Stimulated activated CD4-positive, alpha-beta T cell treated with anti-CD3 and anti-CD28 coated beads, Interleukin-4, amount 100 ng/mL, for 1 hour (primary cell): ENCODE measurements at places on chromosomes 5 and 9.

DNA sequence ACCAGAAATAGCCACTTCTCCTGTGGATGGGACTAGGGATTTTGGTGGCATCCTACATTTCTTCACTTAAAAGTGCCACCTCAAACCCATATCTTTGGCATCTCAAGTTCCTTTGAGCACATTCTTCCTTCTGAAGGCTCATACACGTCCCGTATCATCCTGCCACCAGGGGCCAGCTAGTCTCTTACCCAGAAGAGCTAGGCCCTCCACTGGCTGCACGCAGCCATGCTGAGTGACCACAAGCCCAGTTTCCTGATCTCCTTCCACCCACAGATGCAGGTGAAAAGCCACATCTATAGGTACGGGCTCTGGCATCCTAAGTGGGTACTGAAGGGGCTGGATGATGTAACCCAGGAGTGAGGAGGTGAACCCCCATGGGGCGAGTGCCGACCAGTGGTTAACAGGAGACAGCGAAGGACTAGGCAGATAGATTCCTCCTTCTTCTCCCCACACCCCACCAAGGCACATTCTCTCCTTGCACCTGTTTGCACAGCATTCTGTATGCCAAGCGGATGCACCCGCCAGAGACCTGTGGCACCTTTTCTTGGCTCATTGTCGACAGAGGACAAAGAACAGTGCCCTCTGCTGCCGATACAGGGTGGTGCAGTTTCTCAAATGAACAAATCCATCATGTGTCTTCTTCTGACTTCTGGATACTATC, 14.4 kb upstream of the SCGB3A1 start:
- peak; percentile 63 for DNase-seq

DNA sequence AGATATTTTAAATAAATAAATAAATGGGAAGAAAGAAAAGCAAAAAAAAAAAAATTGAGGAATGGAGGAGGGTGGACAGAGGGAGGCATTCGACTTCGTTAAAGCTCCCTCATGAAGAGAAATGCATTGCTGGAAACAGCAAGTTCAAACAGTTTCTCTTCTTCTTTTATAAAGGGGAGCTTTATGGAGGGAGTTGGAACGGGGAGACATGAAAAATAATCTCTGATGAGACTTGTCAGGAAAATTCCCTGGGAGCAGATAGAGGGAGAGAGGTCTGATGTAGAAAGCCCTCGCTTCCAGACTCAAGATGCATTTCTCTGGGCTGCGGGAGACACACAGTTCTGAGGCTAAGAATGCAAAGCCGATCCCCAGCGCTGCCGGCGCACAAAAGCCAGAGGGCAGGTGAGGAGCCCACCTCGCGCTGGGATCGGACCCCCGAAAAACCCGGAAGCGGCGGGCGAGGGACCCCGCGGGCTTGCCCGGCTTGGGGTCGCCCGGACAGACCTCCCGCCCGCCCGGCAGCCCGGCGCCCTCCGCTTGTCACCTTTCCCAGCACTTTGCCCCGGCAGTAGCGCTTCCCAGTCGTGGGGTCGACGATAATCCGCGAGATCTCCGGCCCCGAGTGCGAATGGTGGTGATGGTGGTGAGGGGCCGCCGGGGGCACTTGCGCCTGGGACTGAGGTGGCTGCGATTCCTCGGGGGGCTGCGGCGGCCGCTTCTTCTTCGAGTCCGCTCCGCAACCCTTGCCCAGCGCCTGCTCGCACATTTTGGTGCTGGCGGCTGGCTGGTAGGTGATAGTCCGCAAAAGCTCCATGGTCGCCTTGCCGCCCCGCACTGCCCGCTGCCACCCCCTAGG, 512 bp downstream of the PLK2 start:
- no peak for DNase-seq

DNA sequence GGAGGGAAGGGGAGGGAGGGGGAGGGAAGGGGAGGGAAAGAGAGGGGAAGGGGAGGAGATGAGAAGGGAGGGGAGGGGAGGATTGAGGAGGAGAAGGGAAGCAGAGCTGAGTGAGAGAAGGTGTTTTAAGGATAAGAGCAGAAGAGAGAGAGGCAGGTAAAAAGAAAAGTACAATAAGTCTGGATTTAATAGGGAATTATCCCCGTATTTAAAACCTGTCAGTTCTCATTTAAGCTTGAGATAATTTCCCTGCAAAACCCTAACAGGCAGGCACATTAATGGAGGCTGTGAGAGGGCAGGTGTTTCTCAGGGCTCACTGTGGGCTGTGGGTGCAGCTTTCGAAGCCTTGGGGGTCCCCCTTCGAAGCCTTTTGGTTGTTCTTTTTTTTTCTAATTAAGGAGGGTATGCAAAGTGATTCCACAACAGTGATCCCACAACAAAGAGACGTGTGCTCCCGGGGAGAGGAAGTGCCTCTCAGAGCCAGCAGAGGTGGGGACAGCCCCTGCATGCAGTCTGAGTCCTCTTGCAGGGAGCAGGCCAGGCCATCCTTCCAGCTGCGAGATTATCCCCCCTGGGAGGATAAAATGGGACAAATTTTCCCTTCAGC, 317.9 kb upstream of the IRX1 start:
- DNase-seq, result no peak

GRCh38 chr5:161078793-161079192, 226.8 kb upstream of the ATP10B start:
- DNase-seq, result no peak

GRCh38 chr9:79107911-79108676, 463.7 kb upstream of the TLE4 start:
- no peak for DNase-seq

GRCh38 chr5:148790545-148791333, 35.7 kb upstream of the ADRB2 start:
- no peak for DNase-seq

DNA sequence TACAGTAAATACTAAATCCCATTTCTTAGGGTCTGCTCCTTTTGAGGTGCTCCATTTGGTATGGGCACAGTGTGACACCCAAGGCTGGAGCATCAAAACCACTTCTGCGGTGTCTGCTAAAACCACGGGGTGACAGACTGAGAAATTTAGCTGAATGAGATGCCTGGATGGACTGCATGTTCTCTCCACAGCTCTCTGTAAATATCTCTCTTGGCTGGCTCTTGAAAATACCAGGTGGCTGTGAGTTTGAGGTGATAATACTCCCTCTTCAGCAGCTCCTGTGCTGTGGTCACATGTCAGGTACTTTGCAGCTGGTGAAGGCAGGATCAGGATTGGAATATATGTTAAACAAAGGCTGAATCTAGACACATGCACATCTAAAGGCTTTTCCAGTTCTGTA, 93.7 kb upstream of the SIMC1 start:
- DNase-seq, result no peak

GRCh38 chr9:28135549-28135948, 562.3 kb upstream of the C9orf72 start:
- no peak for DNase-seq

DNA sequence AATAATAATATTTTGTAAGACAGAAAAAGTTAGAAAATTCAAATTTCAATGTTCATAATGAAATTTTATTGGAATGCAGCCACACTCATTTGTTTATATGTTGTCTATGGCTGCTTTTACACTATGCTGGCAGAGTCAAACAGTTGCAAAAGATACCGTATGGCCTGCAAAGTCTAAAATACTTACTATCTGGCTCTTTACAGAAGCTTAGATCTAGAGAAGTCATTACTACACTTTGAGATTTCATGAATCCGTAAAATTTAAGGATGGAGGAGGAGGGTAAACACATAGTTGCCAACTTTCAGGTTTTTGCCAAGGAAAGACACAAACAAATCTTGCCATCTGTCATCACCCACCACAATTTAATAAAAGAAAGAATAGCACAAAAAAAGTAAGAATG, 25.1 kb upstream of the PCSK1 start:
- DNase-seq, result no peak

DNA sequence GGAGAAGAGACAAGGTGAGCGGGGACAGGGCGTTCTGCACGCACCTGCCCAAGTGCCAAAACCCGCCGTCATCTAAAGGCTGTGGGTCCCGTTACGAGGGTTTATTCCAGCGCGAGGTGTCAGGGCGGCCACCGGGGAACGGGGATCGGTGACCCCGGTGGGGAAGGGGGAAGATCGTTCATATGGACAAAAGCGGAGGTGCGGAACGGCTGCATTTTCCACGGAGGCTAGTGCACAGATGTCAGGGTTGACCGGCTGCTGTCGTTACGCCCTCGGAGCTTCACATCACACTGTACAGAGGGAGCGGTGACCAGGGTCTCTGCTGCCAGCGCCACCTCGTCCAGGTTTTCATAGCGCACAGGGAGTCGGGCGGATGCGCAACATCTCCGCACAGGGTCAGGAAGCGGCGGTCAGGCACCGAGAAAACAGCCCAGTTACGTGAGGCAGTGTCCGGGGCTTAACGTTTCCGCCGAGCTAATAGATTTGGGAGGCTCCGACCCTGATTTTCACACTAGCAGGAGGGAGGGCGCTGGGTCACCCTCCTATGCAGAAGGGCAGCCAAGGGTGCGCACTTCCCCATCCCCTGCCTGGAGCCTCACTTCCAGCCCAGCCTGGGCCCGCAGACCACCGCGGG, 13.5 kb downstream of the BTNL9 start:
- no peak for DNase-seq

- DNase-seq, result no peak
These were observed 432.5 kb upstream of the MEF2C start for GRCh38 chr5:89315286-89316100.
